SK-MEL-5 (cell line): ENCODE measurements at places on chromosomes 1 and 21. TPM values are rescaled to one million over a fixed set of nuclear protein-coding genes. Genes with fewer than 3 reads are reported as not detected.
A peak's percentile ranks its signal among the peaks of the same experiment; 100 is the strongest.

GRCh38 chr1:46478721-46479485, 10.7 kb upstream of the DMBX1 start:
- no peak for DNase-seq

GRCh38 chr1:201748335-201748734, 80.6 kb upstream of the IPO9 start:
- DNase-seq, result peak; percentile 34

GRCh38 chr1:185376840-185377635, 60.0 kb upstream of the IVNS1ABP start:
- no peak for DNase-seq

GRCh38 chr1:63547621-63548294, 24.4 kb downstream of the EFCAB7 start:
- DNase-seq, result peak; percentile 72

GRCh38 chr21:31493350-31493880, 149.4 kb upstream of the TIAM1 start:
- no peak for DNase-seq

DNA sequence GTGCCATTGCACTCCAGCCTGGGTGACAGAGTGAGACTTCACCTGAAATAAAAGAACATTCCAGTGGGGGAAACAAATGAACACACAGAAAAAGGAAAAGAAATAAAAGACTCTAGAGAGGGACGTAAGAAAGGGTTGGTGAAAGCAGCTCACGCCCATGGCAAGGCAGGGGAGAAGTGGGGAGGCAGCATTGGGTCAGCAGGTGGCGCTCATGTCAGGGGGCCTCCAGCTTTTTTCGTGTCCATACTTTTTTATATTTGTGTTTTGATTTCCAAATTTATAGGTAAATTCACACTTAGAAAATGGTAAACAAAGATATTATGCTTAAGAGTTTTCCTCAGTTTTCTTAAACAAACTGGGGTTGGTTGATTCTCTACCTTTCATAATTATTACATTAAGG, 45.5 kb downstream of the VPS13D start:
- peak; percentile 31 for DNase-seq

DNA sequence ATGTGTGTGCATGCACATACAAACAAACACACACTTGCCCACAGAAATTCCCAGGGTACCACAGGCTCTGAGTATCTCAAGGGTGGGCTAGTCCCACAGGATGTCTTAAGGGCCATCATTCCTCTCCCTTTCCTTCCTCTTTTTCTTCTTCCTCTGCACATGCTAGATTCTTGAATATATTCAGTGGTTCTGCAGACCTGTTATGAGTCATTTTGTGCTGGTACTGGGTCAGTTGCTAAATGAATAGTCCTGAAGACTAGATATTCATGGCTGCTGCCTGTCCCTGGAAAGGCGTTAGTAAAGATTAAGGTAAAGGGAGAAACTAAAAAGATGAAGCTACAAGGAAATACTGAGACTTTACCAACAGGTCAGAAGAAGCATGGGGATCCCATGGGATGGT, 256.7 kb upstream of the KIAA0040 start:
- DNase-seq, result no peak

GRCh38 chr1:92276082-92276481, 22.7 kb downstream of the GLMN start:
- DNase-seq, result no peak

GRCh38 chr21:32728848-32729247, 1.0 kb upstream of the SYNJ1 start:
- DNase-seq, result no peak

GRCh38 chr1:156104861-156105832, 9.4 kb upstream of the LMNA start:
- no peak for DNase-seq

GRCh38 chr1:207486198-207486597, 9.8 kb upstream of the CR1 start:
- DNase-seq, result no peak

DNA sequence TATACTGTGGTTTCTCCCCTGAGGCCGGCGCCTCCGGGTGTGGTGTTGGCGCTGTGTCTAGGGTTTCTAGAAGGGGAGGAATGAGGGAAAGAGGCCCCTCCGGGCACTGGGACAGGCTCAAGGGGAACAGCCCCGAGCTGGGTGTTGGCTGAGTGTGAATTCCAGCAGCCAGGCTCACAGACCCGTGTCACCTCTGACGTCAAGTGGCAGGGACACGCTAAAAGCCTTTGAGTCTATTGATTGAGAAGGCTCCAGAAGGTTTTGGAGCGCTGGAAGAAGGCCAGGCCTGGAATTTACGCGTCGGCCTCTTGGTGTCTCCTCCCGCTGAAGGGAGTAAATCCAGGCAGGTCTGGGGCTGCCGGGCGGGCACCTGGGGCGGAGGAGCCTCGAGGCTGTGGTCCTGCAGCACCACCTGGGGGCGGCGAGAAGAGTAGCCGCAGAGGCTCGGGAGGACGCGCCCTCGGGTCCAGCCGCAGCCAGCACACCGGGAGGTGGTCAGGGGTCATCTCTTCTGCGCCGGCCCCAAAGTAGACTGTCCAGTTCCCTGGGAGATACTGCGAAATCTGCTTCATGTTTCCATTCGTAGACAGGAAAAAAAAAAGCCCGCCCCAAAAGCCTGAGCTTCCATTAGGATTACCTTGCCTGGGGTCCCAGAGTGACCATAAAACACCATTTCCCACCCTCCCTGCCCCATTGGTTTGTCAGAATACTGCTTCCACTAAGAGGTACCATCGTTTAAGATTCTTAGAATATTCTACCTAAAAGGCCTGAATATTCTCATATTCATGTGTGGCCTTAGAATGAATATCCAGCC, 61.7 kb downstream of the TLR5 start:
- peak; percentile 92 for DNase-seq

DNA sequence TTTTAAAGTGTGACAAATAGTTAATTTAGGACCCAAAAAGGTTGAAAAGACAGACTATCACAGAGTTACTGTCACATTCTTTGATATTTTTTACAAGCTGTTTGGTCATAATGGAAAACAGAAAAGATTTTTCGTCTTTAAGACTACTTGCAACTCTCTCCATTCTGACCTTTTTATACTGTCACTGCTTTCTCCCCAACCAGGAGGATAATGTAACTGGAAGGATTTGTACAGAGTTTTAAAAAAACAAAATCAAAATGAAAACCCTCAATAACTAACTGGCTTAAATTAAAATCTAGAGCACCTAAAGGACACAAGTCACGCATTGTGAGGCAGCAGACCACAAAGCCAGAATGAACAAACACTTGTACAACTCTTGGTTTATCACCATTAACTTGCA, 257.7 kb downstream of the FAF1 start:
- no peak for DNase-seq

- DNase-seq, result no peak
Measured at GRCh38 chr1:247437551-247438505, 20.1 kb downstream of the OR2B11 start.

The SLC45A1 gene
- not detected in 2 replicates for total RNA-seq

The EFNA3 gene
- 6.6 and 8.2 TPM in 2 replicates for total RNA-seq
